Activated B cell treated with CpG ODN at 0.5 μM for 24 hours (primary cell): ENCODE measurements at places on chromosomes 1 and 21. TPM values are rescaled to one million over a fixed set of nuclear protein-coding genes. Genes with fewer than 3 reads are reported as not detected.

Gene CCDC27
- not detected in 2 replicates for total RNA-seq

Gene AMY2A
- not detected in 2 replicates for total RNA-seq

Gene IFI44
- total RNA-seq = 9.2 and 10.4 TPM in 2 replicates

Gene FAM72B
- total RNA-seq = 0.98 and 2.2 TPM in 2 replicates

Gene MSH4
- total RNA-seq = 1.2 and 1.4 TPM in 2 replicates

Gene TMEM79
- 5.1 and 5.4 TPM in 2 replicates for total RNA-seq

Gene LRRN2
- not detected in 2 replicates for total RNA-seq

Gene KRTAP19-3
- not detected in 2 replicates for total RNA-seq

Gene HSF2BP
- 0.58 and 0.61 TPM in 2 replicates for total RNA-seq

Gene MTARC1
- total RNA-seq = 0.37 and 2.2 TPM in 2 replicates

Gene HAO2
- not detected in 2 replicates for total RNA-seq

Gene CDK18
- 1.9 and 2.6 TPM in 2 replicates for total RNA-seq

Gene GBP4
- 19.2 and 19.5 TPM in 2 replicates for total RNA-seq

GRCh38 chr1:179586107-179586823 is 5.4 kb upstream of the TDRD5 start:
- no peak overlapping the region for H3K4me3 ChIP-seq
- H3K27me3 ChIP-seq = peaks cover 53% of the 10 kb centered on the region
- no peaks in the 10 kb centered on the region for H3K36me3 ChIP-seq
- no peaks in the 10 kb centered on the region for H3K4me1 ChIP-seq

- no peaks in the 10 kb centered on the region for H3K4me1 ChIP-seq
- DNase-seq = no peak
- H3K27me3 ChIP-seq = peaks cover 3% of the 10 kb centered on the region
- no peaks in the 10 kb centered on the region for H3K36me3 ChIP-seq
Observed at GRCh38 chr1:18256282-18257235, 149.0 kb downstream of the IGSF21 start.

GRCh38 chr1:243827206-243827605 is 22.8 kb downstream of the AKT3 start:
- no peak overlapping the region for H3K4me3 ChIP-seq
- peaks cover 31% of the 10 kb centered on the region for H3K36me3 ChIP-seq
- no peaks in the 10 kb centered on the region for H3K27me3 ChIP-seq
- DNase-seq = no peak

- H3K27me3 ChIP-seq = peaks cover 28% of the 10 kb centered on the region
- DNase-seq = no peak
- H3K27ac ChIP-seq = no peak overlapping the region
- H3K4me1 ChIP-seq = peaks cover 23% of the 10 kb centered on the region
- no peak overlapping the region for H3K4me3 ChIP-seq
Observed at GRCh38 chr1:39735731-39736130, 3.0 kb upstream of the PPIE start.

DNA sequence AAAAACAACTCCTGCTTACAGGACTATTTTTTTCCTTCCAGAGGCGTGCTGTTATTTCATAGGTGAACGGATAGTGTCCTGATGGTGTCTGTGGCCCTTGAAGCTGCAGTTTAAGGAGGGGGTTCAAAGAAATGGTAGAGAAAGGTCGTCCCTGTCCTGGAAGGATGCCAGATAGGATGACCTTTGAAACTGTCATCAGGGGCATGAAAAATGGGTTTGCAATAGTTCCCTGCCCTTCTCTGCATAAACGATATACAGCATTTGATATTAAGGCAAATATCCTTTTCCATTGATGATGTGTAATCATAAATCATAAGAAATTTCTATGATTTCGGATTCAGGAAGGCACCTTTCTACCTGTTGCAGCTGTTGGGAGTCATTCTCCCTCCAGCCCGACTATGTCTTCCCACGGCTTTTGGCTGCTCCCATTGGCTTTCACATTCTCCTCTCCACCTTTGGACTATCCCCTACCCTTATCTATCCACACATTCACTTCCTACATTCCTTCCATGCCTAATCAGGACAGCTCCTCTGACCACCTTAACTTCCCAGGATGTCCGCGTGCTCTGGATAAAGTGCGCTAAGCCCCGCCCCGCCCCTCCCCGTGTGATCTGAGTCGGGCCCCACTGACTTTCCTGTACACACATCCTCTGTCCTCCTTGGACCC is 209.8 kb downstream of the DISC1 start:
- peaks cover 1% of the 10 kb centered on the region for H3K27me3 ChIP-seq
- no peak overlapping the region for H3K4me3 ChIP-seq
- no peaks in the 10 kb centered on the region for H3K4me1 ChIP-seq

- DNase-seq = no peak
- H3K27ac ChIP-seq = no peak overlapping the region
- peaks cover 8% of the 10 kb centered on the region for H3K36me3 ChIP-seq
- H3K4me3 ChIP-seq = peak overlapping the region; percentile 95
- H3K4me1 ChIP-seq = peaks cover 36% of the 10 kb centered on the region
Observed at GRCh38 chr1:212611000-212611948, 2.7 kb downstream of the ATF3 start.

- DNase-seq = no peak
- H3K36me3 ChIP-seq = peaks cover 82% of the 10 kb centered on the region
- H3K27me3 ChIP-seq = no peaks in the 10 kb centered on the region
- peaks cover 22% of the 10 kb centered on the region for H3K4me1 ChIP-seq
Observed at GRCh38 chr1:155913969-155914757, 3.0 kb upstream of the RIT1 start.

GRCh38 chr1:223386013-223386412 is 7.2 kb upstream of the CCDC185 start:
- H3K27me3 ChIP-seq = peaks cover 9% of the 10 kb centered on the region
- H3K4me3 ChIP-seq = no peak overlapping the region
- H3K36me3 ChIP-seq = no peaks in the 10 kb centered on the region
- DNase-seq = no peak
- H3K4me1 ChIP-seq = no peaks in the 10 kb centered on the region

- no peaks in the 10 kb centered on the region for H3K36me3 ChIP-seq
- H3K4me3 ChIP-seq = no peak overlapping the region
- no peaks in the 10 kb centered on the region for H3K4me1 ChIP-seq
- H3K27ac ChIP-seq = no peak overlapping the region
Observed at GRCh38 chr1:98331243-98331642, 330.3 kb upstream of the SNX7 start.

DNA sequence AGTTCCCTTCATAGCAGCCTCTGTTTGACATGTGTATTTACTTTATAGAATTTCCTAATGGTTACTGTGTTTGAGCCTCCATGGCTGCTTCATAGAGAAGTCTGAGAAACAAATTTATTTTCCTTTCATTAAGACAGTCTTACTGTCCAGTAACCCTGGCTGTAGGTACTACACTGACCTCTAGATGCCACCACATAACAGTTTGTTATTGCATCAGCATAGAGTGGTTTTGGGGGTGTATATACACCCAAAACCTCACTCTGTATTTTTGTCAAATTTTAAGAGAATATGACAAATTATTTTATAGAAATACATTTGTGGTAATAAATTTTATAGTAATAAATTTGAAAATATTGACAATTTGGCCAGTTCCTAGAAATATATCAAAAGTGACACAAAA is 57.3 kb downstream of the OBSCN start:
- no peak overlapping the region for H3K4me3 ChIP-seq
- H3K36me3 ChIP-seq = peaks cover 9% of the 10 kb centered on the region
- H3K27me3 ChIP-seq = no peaks in the 10 kb centered on the region
- H3K27ac ChIP-seq = no peak overlapping the region
- H3K4me1 ChIP-seq = no peaks in the 10 kb centered on the region

DNA sequence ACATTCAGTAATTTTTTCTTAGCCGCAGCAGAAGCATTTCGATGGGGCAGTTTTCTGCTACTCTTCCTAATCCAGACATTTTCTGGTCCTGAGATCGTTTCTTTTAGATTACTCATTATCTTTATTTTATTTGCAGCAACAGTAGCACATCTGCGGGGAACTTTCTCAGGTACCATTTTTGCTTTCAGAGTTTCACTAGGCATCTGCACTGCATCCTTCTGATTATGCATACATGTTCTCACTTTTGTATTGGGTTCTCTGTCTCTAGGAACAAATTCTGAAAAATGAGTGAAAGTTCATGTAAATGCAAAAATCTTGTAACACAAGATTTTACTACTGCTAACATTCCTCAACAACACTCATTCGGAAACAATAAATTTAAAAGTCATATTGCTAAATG is 3.9 kb upstream of the PSMG1 start:
- no peak overlapping the region for H3K27ac ChIP-seq
- peaks cover 7% of the 10 kb centered on the region for H3K36me3 ChIP-seq
- H3K4me3 ChIP-seq = no peak overlapping the region
- no peak for DNase-seq
- H3K4me1 ChIP-seq = peaks cover 19% of the 10 kb centered on the region
- H3K27me3 ChIP-seq = no peaks in the 10 kb centered on the region

DNA sequence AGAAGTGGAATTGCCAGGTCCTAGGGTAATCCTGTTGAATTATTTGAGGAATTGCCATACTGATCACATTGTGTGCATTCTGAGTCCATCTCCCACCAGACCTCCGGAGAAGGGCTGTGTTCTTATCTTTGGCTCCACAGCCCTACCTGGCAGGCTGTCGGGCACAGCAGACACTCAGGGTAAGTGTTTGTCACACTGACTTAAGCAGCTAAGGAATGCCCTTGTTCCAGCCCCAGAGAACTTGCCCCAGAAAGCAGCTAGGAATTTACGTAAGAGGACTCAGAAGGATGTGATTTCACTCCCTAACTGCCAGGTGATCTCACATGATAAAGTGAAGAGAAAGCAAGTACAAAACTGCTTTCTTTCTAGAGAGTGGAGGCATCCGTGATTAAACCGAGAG is 21.0 kb downstream of the VASH2 start:
- no peaks in the 10 kb centered on the region for H3K4me1 ChIP-seq
- H3K4me3 ChIP-seq = no peak overlapping the region
- H3K27ac ChIP-seq = no peak overlapping the region
- DNase-seq = no peak

GRCh38 chr1:101509370-101509769 is 272.6 kb downstream of the S1PR1 start:
- H3K4me1 ChIP-seq = no peaks in the 10 kb centered on the region
- no peak overlapping the region for H3K4me3 ChIP-seq
- H3K27me3 ChIP-seq = peaks cover 5% of the 10 kb centered on the region
- no peak overlapping the region for H3K27ac ChIP-seq
- H3K36me3 ChIP-seq = no peaks in the 10 kb centered on the region

GRCh38 chr1:240149484-240150094 is 57.9 kb downstream of the FMN2 start:
- no peak for DNase-seq
- H3K4me3 ChIP-seq = no peak overlapping the region
- no peaks in the 10 kb centered on the region for H3K36me3 ChIP-seq
- no peaks in the 10 kb centered on the region for H3K4me1 ChIP-seq
- no peaks in the 10 kb centered on the region for H3K27me3 ChIP-seq
- H3K27ac ChIP-seq = no peak overlapping the region

GRCh38 chr1:87167157-87167789 is 161.4 kb upstream of the LMO4 start:
- no peak overlapping the region for H3K4me3 ChIP-seq
- no peaks in the 10 kb centered on the region for H3K4me1 ChIP-seq
- no peak overlapping the region for H3K27ac ChIP-seq
- no peak for DNase-seq

DNA sequence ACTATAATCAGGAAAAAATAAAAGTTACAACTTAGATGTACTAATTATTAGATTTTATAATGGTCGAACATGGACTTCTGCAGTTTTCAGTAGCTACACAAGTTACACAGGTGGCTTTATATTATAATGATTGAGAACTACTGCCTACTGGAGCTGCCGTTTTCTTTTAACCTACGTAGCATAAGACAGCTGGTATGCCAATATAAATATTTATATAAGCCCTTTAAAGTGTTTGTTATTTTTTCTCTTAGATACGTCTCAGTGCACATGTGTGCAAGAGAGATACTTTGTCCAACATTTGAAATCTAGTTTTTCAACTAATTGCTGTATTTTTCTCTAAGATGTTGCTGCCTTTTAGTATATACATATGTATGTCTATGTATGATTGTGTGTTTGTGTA is 42.4 kb downstream of the PDC start:
- no peaks in the 10 kb centered on the region for H3K4me1 ChIP-seq
- H3K27me3 ChIP-seq = no peaks in the 10 kb centered on the region
- no peak overlapping the region for H3K4me3 ChIP-seq
- H3K36me3 ChIP-seq = peaks cover 26% of the 10 kb centered on the region
